ENCODE measurements at places on chromosomes 1 and 21. TPM values are rescaled to one million over a fixed set of nuclear protein-coding genes. Genes with fewer than 3 reads are reported as not detected.

CFAP126 gene
- total RNA-seq: 0.23 TPM

CTSK gene
- 1.3 TPM for total RNA-seq

ESRRG gene
- total RNA-seq: not detected

FCGR1A gene
- total RNA-seq: not detected

ERICH3 gene
- not detected for total RNA-seq

LCK gene
- total RNA-seq: 0.07 TPM

RIPPLY3 gene
- total RNA-seq: 0.55 TPM

SLC6A17 gene
- total RNA-seq: 5.3 TPM

KCND3 gene
- total RNA-seq: 0.02 TPM

BCAN gene
- total RNA-seq: not detected

FCRL2 gene
- not detected for total RNA-seq

SLC25A34 gene
- 0.10 TPM for total RNA-seq

CYYR1 gene
- not detected for total RNA-seq

BEND5 gene
- total RNA-seq: not detected

ADGRB2 gene
- total RNA-seq: 5.6 TPM

RASSF5 gene
- 1.1 TPM for total RNA-seq

AMY2B gene
- total RNA-seq: 0.66 TPM

KHDRBS1 gene
- total RNA-seq: 124 TPM

SHISAL2A gene
- 0.38 TPM for total RNA-seq

CRYBG2 gene
- total RNA-seq: 1.3 TPM

NT5C1A gene
- not detected for total RNA-seq

FAM131C gene
- 19.1 TPM for total RNA-seq

CYP4B1 gene
- not detected for total RNA-seq

THEM5 gene
- not detected for total RNA-seq

MYOM3 gene
- total RNA-seq: 6.0 TPM

LCE1D gene
- total RNA-seq: not detected

ZMPSTE24 gene
- total RNA-seq: 43.6 TPM

SLAMF9 gene
- total RNA-seq: 0.43 TPM

CFAP141 gene
- total RNA-seq: not detected

MRPL24 gene
- total RNA-seq: 201 TPM

UTS2 gene
- not detected for total RNA-seq

HMCN1 gene
- 0.02 TPM for total RNA-seq

C4BPA gene
- 0.67 TPM for total RNA-seq

CACNA1S gene
- total RNA-seq: not detected

AGPAT3 gene
- 29.6 TPM for total RNA-seq

S100A7A gene
- total RNA-seq: not detected

KIF26B gene
- total RNA-seq: 0.09 TPM

KCNE2 gene
- total RNA-seq: not detected

PPIAL4G gene
- not detected for total RNA-seq

ALPL gene
- 0.43 TPM for total RNA-seq

OR2L2 gene
- not detected for total RNA-seq

TRIM67 gene
- 0.11 TPM for total RNA-seq

TDRD5 gene
- not detected for total RNA-seq

RHEX gene
- not detected for total RNA-seq

TMCO1 gene
- total RNA-seq: 183 TPM

ATP6V1G3 gene
- not detected for total RNA-seq

ISG15 gene
- total RNA-seq: 12.9 TPM

Data from A549 treated with dexamethasone at 1 μM for 4 hours (cell line).